Stimulated activated CD4-positive, alpha-beta T cell treated with anti-CD3 and anti-CD28 coated beads, Interleukin-4, amount 100 ng/mL, for 4 hours (primary cell): ENCODE measurements at places on chromosomes 2 and 18.

DNA sequence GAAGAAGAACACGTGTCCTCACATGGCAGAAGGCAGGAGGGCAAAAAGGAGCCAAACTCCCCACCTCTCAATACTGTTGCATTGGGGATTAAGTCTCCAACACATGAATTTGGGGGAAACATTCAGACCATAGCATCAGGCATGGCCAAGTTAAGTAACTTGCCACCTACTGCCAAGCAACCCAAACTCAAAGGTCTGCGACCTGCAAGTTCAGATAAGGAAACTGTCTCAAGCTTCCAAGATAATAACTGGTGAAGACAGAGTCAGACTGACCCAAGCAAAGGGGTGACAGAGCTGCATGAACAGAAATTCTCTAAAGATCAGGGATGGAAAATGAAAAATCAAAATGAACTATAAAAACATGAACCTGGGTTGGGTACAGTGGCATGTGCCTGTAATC, 188.7 kb upstream of the SIX3 start:
- DNase-seq = no peak

GRCh38 chr2:1309507-1309906, 103.8 kb upstream of the TPO start:
- no peak for DNase-seq

DNA sequence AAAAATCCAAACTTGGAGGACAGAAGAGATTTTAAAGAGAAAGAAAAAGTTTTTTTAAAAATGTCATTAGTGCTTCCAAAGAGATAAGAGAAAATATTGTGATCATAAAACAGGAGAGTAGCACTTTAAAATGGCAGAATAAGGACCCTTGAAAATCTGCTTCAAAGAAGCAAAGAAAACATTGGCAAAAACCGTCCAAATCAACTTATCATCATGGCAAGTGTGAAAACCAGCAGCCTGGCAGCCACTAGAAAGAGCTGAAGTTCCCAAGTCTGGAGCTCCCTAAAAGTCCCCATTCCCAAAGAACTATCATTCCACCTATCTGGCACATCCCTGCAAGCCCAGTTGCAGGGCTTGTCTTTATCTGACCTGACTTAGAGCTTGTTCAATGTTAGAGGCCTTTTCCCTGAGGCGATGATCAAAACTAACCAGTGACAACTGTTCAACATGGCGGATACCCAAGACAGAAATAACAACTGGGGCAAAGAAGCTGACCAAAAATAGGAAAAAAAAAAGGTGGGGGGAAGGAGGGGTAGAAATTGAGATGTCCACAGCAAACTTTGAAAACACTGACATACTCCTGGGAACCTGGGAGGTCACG, 24.6 kb upstream of the RNU4ATAC start:
- DNase-seq = no peak

DNA sequence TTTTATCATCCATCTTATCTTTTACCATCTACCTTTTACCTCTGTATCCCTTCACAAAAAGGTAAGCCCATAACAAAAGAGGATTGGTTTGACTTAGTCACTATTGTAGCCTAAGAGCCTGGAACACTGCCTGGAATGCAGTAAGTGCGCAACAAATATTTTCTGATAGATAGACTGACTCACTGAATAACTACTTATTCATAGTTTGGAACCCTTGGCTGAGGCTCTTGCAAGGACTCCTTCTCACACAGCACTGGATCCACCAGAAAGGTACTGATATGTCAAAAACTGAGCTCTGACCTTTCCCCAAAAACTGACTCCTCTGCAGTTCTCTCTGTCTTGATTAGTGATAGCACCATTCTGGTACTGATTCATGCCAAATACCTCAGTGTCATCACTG, 426.7 kb downstream of the SETBP1 start:
- no peak for DNase-seq

DNA sequence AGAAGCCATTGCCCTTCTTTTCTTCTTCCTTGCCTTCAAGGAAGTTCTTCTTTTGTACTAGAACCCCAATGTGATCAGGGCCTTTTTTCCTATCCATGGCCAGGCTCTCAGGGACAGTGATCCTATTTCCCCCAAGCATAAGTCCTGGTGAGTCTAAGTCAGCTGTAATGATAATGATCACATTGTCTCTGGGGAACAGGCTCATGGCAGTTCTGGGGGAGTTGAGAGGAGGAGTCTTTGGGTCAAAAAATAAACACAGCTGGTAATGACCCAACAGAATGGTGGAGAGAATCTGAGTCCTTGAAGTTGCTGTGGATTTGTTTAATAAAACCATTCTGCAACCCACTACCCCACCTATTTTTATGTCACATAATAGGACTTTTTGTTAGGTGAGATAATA, 96.6 kb downstream of the SOCS6 start:
- DNase-seq = no peak

- DNase-seq = no peak
Observed at GRCh38 chr2:127405255-127405610, 13.0 kb upstream of the PROC start.

DNA sequence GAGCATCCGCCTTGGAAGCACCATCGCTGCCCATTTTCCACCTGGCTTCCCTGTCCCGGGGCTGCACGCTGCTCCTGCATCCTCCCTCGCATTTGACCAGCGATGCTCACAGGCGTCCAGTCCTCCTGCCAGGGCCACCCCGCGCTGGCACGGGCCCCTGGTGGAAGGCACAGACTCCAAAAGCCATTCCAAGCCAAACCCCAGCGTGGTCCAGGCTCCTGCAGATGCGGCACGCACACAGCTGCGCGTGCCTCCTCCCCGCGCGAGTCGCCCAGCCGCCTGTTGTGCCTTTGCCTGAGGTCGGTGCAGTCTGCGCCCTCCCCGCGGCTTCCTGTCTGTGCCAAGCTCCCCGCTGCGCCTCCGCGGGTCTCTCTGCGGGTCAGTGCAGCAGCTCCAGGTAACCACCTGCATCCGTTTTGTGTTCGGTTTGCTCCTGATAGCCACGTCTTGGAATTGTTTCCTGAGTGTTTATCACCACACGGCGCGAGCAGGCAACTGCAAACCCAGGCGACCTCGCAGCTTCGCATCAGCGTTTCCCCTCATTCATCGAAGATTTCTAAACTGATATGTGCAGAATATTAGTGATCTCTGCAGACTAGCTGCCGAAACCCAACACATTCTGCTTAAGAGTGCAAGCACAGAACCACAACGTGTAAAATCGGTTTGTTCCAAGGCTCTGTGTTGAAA, 65.2 kb upstream of the SALL3 start:
- DNase-seq = no peak

- no peak for DNase-seq
Observed at GRCh38 chr2:184765112-184765895, 167.0 kb downstream of the ZNF804A start.

GRCh38 chr2:100053087-100053885, 89.1 kb downstream of the AFF3 start:
- no peak for DNase-seq

DNA sequence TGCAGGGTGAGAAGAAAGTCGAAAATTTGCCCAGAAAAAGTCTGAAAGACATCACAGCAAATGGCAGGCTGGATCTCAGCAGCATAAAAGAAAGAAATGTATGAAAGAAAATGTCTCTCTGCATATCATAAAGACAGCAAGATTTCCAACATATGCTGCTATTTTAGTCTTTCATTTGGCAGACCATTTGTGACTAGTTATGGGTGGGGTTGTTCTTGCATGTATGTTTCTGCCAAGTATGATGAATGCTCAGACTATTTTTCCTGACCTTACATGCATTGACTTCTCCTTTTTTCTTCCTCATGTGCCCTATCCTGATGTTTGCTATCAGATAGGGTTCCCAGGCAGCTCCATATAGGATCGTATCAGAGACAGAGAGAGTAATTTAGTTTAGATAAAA, 58.5 kb upstream of the PARD3B start:
- no peak for DNase-seq

DNA sequence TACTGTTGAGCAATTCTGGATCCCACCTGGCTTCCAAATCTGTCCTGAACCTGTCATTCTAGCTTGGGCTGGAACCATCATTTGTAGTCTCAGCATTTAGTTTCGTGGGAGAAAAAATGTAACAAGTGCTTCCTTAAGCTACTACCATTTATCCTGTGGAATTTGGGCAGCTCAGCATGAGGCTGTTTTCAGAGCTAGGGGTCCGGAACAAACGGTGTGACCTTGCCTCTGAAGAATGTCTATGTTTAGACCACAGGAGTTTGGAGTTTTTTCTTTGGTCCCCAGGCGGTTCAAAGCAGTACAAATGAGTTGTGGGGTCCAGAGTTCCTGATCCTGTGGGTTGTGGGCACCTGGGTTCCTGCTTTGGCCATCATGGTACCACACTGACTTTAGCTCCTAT, 59.1 kb upstream of the TMEM178A start:
- no peak for DNase-seq

GRCh38 chr2:24985511-24985910, 13.8 kb upstream of the DNAJC27 start:
- DNase-seq = no peak

- DNase-seq = no peak
Observed at GRCh38 chr18:33469699-33470098, 29.2 kb upstream of the CCDC178 start.

DNA sequence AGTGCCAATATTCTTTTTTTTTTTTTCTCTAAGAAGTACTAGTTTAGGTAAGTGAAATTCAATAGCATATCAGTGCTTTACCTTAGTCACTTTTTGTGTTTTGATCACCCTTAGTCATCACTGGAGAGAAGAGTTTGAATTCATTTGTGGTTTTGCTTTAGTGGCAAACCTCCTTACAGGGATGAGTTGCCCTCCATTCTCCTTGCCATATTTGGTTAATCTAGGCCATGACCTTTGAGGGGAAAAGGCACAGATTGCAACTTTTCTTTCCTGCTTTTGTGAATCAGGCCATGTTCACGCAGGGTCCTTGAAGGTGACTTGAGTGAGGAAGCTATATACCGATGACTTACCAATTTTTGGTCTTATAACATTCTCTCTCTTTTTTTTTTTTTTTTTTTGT, 34.4 kb downstream of the PLEKHA3 start:
- no peak for DNase-seq

DNA sequence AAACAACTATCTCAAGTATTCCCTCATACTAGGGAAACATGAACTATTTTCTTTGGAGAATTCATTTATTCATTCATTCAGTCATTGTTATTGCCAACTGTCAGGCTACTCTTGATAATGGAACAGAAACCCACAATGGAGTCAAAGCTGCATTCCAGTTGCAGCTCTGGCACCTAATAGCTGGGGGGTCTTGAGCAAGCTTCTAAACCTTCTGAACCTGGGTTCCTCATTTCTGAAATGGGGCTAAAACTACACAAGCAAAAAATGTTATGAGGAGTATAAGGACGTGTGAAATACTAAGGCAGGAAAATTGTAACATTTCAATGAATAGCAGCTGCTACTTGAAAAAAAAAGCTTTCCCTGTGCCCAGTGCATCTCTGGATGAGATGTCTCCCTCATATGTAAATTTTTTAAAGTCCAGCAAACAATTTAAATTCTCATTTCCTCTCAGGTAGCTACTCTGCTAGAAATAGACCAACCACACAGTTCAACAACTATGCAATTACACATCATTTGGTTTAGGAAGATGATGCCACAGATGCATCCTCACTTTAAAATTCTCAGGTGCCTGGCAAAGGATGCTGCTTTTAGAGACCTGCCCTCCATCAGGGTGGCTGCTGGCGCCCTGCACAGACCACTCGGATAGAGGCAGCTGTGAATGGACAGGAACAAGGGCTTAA, 38.5 kb downstream of the SPRED2 start:
- no peak for DNase-seq

DNA sequence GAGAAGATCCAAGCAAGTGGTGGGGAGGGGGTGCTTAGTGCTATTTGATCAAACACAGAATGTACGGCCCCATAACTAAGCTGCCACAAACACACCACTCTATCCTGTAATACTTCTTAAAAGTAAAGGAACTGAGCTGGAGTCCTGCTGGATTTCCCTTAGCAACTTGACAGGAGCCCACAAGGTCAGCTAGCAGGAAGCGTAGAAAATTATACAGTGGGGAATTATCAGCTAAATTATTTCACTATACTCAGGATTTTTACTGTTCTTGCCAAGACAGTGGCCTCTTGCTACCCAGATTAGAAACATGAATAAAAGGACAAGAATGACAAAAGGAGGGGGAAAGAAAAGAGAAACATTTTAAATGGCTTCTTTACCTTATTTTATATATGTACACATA, 217.1 kb downstream of the ZNF521 start:
- DNase-seq = no peak

- DNase-seq = no peak
Observed at GRCh38 chr2:101395545-101396315, 8.4 kb upstream of the CREG2 start.

DNA sequence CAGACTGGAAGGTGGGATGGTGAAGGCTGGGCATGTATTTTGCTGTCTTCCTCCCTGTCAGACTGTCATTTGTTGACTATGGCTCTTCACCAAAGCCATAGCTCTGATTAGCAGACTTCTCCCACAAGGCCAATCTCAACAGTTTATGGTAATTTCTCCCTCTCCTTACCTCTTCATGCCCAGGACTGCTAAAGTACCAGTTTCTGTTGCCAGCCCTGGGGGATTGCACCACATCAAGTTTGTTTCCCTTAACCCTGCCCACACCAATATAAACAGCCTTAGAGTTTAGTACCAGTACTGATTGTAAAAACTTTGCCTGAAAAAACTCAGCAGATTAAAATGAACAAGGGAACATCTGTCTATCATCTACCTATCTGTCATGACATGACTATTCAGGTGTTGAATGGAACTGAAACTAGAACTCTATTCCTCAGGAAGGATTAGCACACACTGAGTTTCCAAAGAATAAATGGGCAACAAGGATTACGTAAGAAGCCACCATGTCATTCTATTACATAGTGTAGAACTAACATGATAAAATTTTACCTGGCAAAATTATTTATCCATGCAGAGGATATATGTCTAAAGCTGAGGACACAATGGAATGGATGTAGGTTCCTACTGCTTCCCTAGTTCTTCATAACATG, 13.7 kb downstream of the FEZ2 start:
- DNase-seq = no peak

DNA sequence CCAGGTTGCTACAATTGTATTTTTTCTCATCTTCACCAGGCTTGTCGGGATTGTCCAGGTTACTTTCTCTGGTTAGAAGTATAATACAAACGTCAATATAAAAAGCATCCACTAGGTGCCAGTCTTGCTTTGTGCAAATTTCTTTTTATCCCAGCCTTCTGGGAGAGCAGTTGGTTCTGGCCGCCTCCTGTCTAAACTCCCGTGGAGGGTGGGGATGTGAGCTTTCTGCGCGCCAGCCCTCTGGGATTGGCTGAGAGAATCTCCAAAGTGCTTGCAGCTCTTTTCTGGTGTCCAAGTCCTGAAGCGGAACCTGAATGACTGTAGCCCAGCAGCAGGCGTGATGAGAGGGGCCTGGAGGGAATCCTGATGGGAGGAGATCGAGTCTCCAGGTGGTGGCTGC, 22.4 kb upstream of the TOGARAM2 start:
- no peak for DNase-seq

GRCh38 chr2:113981404-113982134, 91.7 kb downstream of the ACTR3 start:
- no peak for DNase-seq

- no peak for DNase-seq
Observed at GRCh38 chr2:67400560-67401485, 3.7 kb downstream of the ETAA1 start.

DNA sequence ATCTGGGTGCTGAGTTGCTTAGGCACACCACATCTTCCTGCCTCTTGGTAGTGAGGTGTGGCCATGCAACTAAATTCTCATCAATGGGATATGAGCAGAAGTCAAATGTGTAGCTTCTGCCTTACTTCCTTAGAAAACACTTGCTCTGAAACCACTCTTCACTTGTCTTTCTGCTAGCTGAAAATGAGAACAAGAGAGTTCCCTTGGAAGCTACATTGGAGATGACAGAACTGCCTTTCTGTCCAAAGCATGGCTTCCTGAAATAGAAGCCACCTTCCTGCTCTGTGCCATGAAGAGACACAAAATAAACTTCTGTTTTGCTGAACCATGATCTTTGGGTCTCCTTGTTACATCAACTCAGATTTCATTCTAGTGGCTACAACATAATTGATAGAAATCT, 659.9 kb downstream of the IRS1 start:
- no peak for DNase-seq
